ENCODE measurements at places on chromosomes 1 and 21.

DNA sequence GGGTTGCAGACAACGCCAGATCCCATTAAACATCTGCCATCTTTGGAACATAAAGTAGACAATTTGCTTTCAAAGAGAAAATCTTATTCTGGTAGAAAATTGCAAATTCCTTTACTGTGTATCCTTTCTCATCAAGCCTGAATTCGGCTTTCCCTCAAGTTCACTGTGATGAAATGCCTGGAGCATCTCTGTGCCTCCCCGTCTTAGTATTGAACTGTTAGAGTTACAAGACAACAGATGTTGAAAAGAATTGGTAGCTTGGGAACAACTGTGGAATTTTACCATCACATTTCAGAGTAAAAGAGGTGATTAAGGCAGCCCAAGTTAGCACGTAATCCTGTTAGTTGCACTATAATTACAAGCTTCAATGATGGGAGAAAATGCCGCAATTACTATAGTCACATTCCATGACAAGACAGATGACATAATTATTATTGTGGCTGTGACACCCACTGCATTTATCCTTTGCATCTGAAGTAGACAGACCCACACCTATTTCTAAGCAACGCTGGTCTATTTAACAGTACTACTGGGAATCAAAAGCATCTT, 54.4 kb upstream of the B3GALNT2 start:
- DNase-seq = no peak

DNA sequence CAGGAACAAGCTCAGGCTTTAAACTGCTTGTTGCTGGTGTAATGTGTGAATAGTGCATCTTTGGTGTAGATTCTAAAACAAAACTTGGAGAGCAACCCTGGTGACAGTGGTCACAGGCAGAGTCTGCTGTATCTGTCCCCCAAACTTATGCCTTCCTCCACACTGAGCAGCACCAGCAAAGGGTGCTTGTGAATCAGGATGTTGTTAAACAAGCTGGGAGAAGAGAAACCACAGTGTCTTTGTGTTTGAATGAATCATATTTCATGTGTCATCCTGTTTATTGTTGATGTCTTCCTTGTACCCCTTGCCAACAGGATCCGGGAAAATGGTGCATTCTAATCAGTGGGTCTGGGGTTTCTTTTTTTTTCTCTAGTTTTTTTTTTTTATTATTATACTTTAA, 91.9 kb upstream of the COG2 start:
- DNase-seq = no peak

DNA sequence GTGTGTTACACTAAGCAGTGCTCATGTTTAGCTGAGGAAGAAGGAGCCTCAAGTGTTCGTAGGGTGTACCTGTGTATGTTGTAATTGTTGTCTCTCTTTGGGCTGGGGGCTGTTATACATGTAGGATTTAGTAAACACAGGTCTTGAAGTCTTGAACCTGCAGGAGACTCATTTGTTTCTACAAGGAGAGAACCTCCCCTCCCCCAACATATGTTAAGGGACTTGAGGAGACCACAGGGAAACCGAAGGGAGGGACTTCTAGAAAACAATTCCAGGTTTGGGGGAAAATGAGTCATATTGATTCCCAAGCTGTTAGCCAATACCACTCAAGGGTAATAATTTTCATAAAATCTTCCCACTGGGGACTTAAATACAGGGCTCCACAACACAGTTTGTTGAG, 25.0 kb upstream of the AGBL4 start:
- no peak for DNase-seq

DNA sequence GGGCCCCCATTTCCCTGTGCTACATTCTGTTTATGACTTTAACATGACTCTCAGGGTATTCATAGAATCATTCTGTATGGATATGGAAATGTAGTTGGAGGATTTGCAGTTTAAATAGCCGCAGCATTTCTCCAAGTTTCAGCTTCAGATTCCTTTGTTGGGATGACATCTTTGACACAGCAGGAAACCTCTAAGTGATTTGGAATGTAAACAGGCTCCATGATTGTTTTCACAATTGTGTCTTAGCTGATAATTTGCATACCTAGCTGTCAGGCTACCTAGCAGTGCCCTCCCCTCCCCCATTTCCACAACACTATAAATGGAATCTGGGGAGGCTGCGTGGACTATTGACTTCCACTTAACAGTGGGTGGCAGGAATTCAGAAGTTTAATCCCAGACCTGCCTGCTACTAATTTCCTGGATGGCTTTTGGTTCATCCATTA, 290.2 kb downstream of the HLX start:
- DNase-seq = no peak

DNA sequence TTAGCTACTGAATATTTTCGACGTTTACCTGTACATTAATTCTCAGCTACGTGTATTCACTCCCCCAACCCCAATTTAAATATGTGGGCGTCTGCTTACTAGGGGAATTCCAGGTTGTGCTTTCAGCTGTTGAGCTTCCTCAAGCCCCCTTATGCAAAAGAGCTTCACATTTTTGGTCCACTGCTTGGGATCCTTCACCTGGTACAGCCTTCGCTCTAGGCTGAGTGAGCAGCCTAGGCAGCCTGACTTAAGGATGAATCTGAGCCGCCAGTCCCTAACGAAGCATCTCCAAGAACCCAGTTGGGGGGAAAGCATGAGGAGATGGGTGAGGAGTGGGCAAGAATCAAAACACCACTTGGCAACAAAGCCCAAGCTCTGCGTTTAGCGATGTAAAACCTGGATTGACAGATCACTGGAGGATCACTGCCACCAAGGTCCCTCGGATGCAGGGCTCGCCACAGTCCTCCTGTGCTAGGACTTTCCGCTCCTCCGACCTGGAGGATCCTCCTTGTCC, 674 bp downstream of the BCL10 start:
- DNase-seq = peak; percentile 3

All from stimulated activated CD8-positive, alpha-beta memory T cell treated with anti-CD3 and anti-CD28 coated beads, Interleukin-7, amount 100 ng/mL, for 4 hours (primary cell).